ENCODE measurements at places on chromosomes 16 and 17.

DNA sequence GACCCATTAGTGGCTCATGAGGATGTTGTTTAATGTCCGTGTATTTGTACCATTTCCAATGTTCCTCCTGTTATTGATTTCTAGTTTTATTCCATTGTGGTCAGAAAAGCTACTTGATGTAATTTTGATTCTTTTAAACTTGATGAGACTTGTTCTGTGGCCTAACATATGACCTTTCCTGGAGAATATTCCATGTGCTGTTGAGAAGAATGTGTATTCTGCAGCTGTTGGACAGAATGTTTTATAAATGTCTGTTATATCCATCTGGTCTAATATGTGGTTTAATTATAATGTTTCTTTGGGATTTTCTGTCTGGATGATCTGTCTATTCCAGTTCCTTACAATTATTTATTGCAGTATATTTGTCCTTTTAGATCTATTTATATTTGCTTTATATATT, 2.9 kb upstream of the ABCA10 start:
- no peak overlapping the region for H3K27ac ChIP-seq
- no peak for DNase-seq
- H3K4me1 ChIP-seq: peaks cover 3% of the 10 kb centered on the region
- no peaks in the 10 kb centered on the region for H3K36me3 ChIP-seq
- peaks cover 5% of the 10 kb centered on the region for H3K27me3 ChIP-seq
- no peak overlapping the region for H3K4me3 ChIP-seq

- DNase-seq: peak; percentile 75
- H3K27ac ChIP-seq: peak within 1 kb of the TSS; percentile 92
- peak within 1 kb of the TSS; percentile 99 for H3K4me3 ChIP-seq
- peaks cover 19% of the 10 kb centered on the region for H3K36me3 ChIP-seq
- H3K4me1 ChIP-seq: peaks cover 15% of the 10 kb centered on the region
Observed at GRCh38 chr17:47821424-47822391, at the start of gene OSBPL7. TSS of gene OSBPL7 (minus strand) at chr17:47821794. CDS start at chr17:47820278, 1,516 bp downstream.

- H3K27ac ChIP-seq: no peak overlapping the region
- H3K4me3 ChIP-seq: no peak overlapping the region
- DNase-seq: no peak
- peaks cover 13% of the 10 kb centered on the region for H3K27me3 ChIP-seq
- no peaks in the 10 kb centered on the region for H3K4me1 ChIP-seq
Observed at GRCh38 chr16:20517149-20517548, 59.0 kb downstream of the ACSM2B start.

DNA sequence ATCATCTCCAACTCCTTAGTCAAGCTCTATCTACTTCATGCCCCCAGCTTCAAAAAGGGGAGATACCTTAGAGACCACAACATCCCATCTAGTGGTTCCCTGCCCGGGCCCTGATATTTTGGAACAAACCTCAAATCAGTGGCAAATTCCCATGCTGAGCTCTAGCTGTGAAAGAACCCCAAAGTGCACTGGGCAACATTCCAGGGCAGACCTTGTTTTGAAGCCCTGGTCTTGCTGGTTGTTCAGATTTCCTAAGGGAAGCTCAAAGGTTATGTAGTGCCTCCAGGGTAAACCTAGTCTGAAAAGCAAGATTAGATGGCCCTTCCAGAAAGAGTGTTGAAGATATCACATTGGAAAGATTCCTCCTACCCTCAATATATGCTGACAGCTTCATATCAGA, 16.3 kb downstream of the FAM117A start:
- peak overlapping the region; percentile 79 for H3K4me3 ChIP-seq
- H3K36me3 ChIP-seq: peaks cover 20% of the 10 kb centered on the region
- H3K4me1 ChIP-seq: peaks cover 59% of the 10 kb centered on the region
- H3K27ac ChIP-seq: peak overlapping the region; percentile 85

DNA sequence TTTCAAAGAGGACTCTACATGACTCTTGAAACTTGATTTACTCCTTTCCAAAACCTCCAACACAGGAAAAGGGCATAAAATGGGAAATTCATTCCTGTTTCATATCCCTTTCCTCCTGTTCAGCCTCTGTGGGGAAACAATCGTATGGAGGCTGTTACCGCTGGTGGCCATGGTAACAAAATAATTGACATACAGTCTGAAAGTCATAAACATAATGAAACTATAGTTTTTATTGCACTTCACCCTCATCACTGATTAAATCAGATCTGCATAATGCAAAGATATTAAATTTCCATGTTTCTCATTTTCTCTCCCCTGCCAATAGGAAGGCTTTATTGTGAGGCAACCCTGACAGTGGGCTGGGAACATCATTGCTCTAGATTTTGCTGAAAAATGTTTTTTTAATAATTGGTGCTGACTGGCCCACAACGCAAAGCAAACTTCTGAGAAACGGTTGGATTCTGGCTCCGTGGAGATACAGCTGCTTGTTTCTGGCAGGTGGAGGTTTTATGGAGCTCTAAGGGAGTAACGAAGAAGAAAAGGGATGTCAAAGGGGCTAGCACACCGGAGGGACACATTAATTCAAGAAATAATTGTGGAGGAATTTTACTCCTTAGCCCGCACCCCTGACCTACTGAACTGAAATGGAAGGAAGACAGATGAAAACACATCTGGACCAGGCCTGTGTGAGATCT, 154.2 kb upstream of the SHISA6 start:
- H3K27ac ChIP-seq: no peak overlapping the region
- H3K4me3 ChIP-seq: no peak overlapping the region
- H3K4me1 ChIP-seq: no peaks in the 10 kb centered on the region
- H3K36me3 ChIP-seq: no peaks in the 10 kb centered on the region
- H3K27me3 ChIP-seq: no peaks in the 10 kb centered on the region

DNA sequence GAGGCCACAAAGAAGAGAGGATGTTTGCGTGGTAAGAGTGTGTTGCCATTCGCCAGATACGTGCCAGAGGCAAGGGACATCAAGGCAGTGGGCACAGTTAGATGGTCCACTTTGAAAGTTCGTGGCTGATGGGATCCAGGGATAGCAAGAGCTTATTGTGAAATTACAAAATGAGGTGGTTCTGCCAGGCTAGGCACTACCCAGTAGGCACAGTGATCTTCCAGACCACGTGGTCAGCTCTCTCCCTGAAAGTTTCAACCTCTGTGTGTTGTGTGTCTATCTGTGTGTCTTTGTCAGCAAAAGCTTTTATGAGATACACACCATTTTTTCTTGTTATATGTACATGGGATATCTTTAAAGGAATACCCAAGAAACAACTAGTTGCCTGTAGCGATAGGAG, 9.5 kb downstream of the SGF29 start:
- H3K4me1 ChIP-seq: peaks cover 11% of the 10 kb centered on the region
- H3K4me3 ChIP-seq: no peak overlapping the region
- H3K27ac ChIP-seq: no peak overlapping the region
- H3K36me3 ChIP-seq: peaks cover 47% of the 10 kb centered on the region

DNA sequence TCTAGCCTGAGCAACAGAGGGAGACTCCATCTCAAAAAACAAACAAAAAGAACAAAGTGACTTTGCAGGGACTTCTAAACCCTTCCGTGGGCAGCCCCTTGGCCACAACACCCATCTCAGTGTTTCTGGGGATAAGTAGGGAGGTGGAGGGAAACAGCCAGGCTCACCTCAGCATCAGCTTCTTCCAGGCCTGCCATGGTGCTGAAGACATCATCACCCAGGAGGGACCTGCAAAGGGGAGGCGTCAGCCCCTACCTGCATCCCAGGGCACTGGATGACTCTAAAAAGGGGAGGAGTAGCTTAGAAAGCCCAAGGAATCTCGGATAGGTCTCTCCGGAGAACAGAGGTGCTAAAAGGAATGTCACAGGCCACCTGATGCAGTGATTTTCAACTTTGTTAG, 9.8 kb downstream of the FBF1 start:
- no peak overlapping the region for H3K4me3 ChIP-seq
- H3K36me3 ChIP-seq: peaks cover 2% of the 10 kb centered on the region
- no peak overlapping the region for H3K27ac ChIP-seq
- DNase-seq: no peak
- no peaks in the 10 kb centered on the region for H3K4me1 ChIP-seq
- H3K27me3 ChIP-seq: no peaks in the 10 kb centered on the region

DNA sequence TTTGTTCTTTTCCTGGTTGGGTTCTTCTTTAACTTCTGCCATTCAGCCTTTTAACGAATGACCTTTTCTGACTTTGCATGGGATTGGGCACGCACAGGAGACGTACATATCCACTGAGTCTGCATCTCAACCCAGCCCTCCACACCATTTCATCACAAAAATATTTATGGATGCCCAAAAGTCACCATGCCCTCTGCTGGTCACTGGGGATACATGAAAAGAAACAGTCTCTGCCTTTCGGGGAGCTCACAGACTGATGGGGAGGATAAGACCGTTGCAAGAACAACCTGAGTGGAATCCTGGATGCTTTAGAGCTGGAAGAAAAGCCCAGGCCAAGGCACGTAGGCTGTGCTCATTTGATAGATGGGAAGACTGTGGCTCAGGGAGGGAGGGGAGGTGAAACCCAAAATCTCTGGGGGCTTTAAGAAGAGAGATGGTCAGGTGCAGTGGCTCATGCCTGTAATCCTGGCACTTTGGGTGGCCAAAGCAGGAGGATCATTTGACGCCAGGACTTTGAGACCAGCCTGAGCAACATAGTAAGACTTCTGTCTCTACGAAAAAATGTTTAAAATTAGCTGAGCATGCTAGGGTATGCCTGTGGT, 7.9 kb upstream of the MT2A start:
- H3K4me3 ChIP-seq: no peak overlapping the region
- H3K27me3 ChIP-seq: peaks cover 12% of the 10 kb centered on the region
- DNase-seq: no peak
- H3K4me1 ChIP-seq: peaks cover 19% of the 10 kb centered on the region
- H3K27ac ChIP-seq: no peak overlapping the region

- no peaks in the 10 kb centered on the region for H3K36me3 ChIP-seq
- H3K4me3 ChIP-seq: no peak overlapping the region
- DNase-seq: no peak
- peaks cover 6% of the 10 kb centered on the region for H3K4me1 ChIP-seq
- no peak overlapping the region for H3K27ac ChIP-seq
Observed at GRCh38 chr17:909642-910323, 69.8 kb downstream of the NXN start.

GRCh38 chr17:37430051-37430627, 23.5 kb downstream of the TADA2A start:
- peak overlapping the region; percentile 88 for H3K27ac ChIP-seq
- peaks cover 30% of the 10 kb centered on the region for H3K36me3 ChIP-seq
- H3K27me3 ChIP-seq: no peaks in the 10 kb centered on the region
- no peak for DNase-seq
- H3K4me3 ChIP-seq: peak overlapping the region; percentile 63
- H3K4me1 ChIP-seq: peaks cover 28% of the 10 kb centered on the region

DNA sequence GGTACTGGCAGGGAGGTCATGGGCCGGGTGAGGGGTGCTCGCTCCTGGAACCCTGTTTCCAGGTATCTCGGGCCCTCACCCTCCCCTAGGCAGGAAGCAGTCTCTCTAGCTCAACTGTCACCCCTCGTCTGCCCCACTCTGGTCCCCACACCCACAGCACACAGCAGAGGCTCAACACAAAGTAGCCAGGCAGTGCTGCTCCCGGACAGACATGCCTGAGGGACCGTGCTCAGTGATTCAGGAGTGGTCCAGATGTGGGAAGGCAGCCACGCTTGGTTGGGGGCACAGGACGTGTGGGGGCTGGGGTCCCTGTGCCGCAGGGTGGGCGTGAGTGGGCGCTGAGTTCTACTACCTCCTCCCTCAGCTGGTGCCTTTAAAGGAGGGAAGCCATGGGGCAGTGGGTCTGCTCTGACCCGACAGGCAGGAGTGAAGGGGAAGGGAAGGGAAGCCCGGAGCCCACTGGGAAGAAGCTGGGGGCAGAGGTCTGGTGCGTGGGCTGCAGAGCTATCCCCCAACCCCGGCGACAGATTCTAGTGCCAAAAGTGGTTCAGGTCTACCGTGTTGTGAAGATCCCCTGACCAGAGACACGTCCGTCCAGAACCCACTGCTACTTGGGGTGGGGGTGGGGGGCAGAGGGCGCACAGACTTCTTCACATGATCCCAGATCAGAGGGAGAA, 11.8 kb downstream of the SLC16A3 start:
- peak overlapping the region; percentile 85 for H3K27ac ChIP-seq
- peak overlapping the region; percentile 22 for H3K4me3 ChIP-seq
- H3K27me3 ChIP-seq: no peaks in the 10 kb centered on the region
- peaks cover 22% of the 10 kb centered on the region for H3K36me3 ChIP-seq
- H3K4me1 ChIP-seq: peaks cover 31% of the 10 kb centered on the region
- DNase-seq: no peak

GRCh38 chr16:50683689-50684374, 2.7 kb upstream of the SNX20 start:
- no peaks in the 10 kb centered on the region for H3K27me3 ChIP-seq
- H3K4me3 ChIP-seq: peak overlapping the region; percentile 72
- H3K4me1 ChIP-seq: peaks cover 55% of the 10 kb centered on the region
- peak; percentile 68 for DNase-seq
- peak overlapping the region; percentile 88 for H3K27ac ChIP-seq
- H3K36me3 ChIP-seq: peaks cover 6% of the 10 kb centered on the region

DNA sequence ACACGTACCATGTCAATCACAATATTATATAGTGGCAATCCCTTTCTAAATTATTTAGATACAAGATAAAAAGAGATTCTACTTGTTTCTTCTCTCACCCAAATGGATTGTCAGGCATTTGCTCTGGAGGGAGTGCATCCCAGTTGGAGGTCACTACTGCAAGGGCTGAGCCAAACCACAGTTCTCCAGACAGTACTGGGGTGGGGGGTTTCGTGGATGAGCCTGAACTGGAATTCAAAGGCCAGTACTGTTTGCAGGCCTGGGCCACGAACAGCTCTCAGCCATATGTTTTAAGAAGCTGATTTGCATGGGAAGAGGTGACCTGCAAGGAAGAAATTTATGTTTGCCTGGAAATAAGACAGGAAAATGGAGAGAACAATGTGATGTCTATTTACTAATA, 314.9 kb downstream of the PMP22 start:
- H3K27ac ChIP-seq: no peak overlapping the region
- H3K4me3 ChIP-seq: no peak overlapping the region
- H3K4me1 ChIP-seq: no peaks in the 10 kb centered on the region
- H3K36me3 ChIP-seq: no peaks in the 10 kb centered on the region
- no peaks in the 10 kb centered on the region for H3K27me3 ChIP-seq

GRCh38 chr16:23141033-23141432, 8.2 kb downstream of the USP31 start:
- no peak overlapping the region for H3K27ac ChIP-seq
- DNase-seq: no peak
- H3K36me3 ChIP-seq: peaks cover 19% of the 10 kb centered on the region

DNA sequence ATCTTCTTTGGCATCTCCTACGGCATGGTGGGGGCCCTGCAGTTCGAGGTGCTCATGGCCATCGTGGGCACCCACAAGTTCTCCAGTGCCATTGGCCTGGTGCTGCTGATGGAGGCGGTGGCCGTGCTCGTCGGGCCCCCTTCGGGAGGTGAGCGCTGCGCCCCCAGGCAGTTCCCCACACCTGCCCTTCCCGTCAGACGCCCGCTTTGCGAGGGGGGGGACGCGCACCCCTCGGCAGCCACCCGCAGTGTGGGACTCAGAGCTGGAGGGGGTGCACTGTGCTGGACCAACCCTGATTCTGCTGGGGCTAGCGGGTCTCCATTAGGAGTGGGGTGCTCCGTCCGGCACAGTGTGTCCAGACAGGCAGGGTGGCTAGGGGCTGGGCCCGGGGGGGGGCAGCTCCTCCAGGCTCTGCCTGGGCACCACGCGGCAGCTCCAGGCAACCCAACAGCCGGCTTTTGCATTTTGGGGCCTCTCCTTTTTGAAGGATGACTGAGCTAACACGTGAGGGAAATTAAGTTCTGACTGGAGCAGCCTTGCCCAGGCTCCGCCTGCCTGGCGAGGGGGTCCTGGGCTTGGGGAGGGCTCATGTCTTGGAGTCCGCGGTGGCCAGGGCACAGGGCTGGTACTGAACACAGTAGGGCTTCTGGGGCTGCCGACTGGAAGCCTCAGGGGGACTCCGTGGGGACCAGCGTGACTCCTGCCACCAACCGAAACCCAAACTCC, 9.1 kb downstream of the SLC16A3 start:
- H3K36me3 ChIP-seq: peaks cover 9% of the 10 kb centered on the region
- peak overlapping the region; percentile 45 for H3K27ac ChIP-seq
- H3K4me1 ChIP-seq: peaks cover 33% of the 10 kb centered on the region
- no peaks in the 10 kb centered on the region for H3K27me3 ChIP-seq
- H3K4me3 ChIP-seq: peak overlapping the region; percentile 43
